ENCODE measurements at places on chromosomes 2 and 18. TPM values are rescaled to one million over a fixed set of nuclear protein-coding genes. Genes with fewer than 3 reads are reported as not detected.

DNAH6 gene
- total RNA-seq, result 0.86 TPM

ASB1 gene
- 36.1 TPM for total RNA-seq

TUBA4B gene
- total RNA-seq, result not detected

GPR75 gene
- total RNA-seq, result 5.6 TPM

GRCh38 chr2:74201596-74201995 is 3.2 kb downstream of the MTHFD2 start:
- no peak for DNase-seq

DNA sequence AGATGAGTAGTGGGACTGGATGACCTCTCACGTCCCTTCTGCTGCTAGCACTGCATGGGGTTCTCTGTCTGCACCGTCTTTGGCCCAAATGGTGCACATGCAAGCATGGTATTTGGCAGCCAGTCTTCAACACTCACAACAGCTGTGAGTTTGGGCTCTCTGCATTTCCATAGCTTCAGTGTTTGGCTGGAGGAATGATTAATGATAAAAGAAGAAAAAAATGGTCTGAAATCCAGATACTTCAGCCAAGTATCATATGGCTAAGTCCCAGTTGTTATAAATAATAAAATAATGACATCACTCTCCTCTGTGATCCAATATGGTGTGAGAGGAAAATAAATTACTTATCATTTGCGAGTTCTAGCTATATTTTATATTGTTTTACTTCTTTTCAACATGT is 173.3 kb downstream of the DCDC2C start:
- DNase-seq, result no peak

GRCh38 chr2:217667512-217667911 is 335.3 kb downstream of the TNS1 start:
- DNase-seq, result no peak

DNA sequence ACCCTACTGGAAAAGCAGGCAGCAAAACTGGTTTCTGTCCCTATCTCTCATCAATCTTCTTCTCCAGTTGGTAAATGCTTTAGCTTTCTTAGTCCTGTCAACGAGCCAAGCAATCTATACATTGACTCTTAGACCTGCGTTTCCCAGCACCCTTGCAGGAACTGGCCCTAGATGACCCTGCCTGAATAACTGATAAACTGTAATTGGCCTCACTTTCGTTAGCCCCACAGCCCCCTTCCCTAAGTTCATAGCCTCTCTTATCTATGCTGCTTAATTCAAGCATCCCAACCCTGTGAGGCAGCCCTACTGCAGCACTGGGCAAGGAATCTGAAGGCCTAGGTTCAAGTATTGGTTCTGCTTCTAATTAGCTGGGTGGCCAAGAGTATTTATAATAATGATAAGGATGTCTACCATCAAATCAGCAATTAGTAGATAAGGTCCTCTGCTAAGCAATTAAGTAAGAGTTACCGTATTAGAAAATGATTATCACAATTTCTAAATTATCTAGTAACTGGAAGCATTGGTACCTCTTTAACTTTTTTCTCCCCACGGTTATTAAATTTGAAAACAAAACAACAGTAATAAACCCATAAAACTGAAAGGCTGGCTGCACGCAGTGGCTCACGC is 86.4 kb upstream of the RMDN2 start:
- DNase-seq, result no peak

Data from glutamatergic neuron (in vitro differentiated cells).